ENCODE measurements at places on chromosomes 6 and 20.

- no peak for ATAC-seq
These were observed 125.2 kb downstream of the MYO6 start for GRCh38 chr6:75874224-75874623.

DNA sequence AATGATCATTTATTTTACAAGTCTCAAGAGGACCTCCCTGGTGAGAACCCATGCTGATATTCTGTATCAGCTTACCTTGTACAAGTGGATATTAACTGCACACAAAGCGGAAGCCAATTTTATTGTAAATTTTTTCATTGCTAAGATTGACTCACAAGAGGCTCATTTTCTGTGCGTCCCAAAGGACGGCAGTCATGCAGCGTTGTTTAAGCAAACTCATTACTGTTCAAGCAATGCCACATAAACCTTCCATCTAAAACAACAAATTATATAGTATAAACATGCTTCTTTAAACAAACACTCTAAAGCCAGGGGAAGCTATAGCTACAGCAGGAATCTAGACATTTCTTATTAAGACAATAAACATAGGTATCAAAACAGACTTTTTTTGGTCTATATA, 575.3 kb downstream of the FRK start:
- ATAC-seq = no peak

DNA sequence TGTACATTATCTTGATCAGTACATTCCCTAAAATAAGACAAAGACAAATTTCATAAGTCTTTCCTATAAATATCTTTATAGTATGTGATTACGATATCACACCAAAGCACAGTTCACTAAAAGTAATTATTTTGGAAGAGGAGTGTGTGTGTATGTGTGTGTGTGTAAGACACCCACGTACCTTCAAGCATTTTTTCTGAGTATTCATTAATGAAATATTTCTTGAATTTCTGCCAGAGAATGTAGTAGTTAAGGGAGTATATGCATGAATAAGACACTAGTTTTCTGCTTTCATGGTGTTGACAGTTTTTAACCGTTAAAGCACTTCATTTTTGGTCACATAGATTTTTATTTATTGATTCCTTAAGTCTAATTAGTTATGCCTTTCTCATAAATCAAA, 36.8 kb downstream of the MANEA start:
- no peak for ATAC-seq

GRCh38 chr20:40192529-40192928, 496.5 kb downstream of the MAFB start:
- ATAC-seq = no peak

DNA sequence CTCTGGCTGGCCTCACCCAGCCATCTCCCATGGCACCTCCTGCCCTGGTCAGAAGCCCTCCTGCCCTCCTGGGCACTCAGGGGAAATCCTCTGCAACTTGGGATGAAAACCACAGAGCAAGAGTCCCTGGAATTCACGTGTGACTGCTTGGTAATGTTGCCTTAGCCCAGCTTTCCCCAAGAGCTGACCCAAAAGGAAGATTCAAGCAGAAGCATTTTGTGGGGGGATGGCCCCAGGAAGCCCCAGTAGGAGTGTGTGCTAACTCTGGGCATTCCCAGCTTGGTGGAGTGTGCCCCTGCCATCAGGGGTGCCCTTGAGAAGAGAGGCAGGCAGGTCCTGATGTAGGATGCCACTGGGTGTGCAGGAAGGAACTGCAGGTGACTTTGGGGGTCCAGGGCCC, 35.5 kb downstream of the SNX5 start:
- no peak for ATAC-seq

- no peak for ATAC-seq
These were observed 58.0 kb downstream of the GINS1 start for GRCh38 chr20:25465243-25466135.

DNA sequence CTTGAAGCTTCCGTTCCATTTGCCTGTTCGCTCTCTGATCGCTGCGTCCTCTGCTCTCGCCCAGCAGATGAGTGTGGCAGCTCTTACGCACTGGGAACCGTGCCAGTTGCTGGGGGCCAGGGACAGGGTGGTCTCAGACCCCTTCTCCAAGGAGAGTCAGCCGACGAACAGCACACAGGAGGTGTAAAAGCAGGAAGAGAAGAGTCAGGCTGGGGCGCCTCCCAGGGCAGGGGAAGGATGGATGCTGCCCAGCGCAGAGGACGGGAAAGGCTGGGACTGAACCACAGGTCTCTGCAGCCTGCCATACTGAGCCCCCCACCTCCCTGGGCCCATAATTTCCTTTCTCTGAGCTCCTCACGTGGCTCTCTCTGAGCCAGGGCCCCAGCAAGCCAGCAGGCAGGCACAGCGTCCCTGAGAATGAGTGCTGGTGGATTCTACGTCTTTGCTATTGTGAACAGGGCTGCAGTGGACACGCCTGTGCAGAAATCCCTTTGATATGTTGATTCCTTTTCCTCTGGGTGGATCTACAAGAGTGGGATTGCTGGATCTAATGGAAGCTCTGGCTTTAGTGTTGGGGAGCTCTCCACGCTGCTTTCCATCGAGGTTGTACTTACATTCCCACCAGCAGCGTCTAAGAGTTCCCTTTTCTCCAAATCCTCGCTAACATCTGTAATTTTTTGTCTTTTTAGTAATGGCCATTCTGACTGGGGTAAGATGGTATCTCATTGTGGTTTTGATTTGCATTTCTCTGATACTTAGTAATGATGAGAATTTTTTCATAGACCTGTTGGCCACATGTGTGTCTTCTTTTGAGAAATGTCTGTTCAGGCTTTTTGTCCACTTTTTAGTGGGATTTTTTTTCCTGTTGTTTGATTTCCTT, 104.1 kb downstream of the PSMB1 start:
- ATAC-seq = no peak

DNA sequence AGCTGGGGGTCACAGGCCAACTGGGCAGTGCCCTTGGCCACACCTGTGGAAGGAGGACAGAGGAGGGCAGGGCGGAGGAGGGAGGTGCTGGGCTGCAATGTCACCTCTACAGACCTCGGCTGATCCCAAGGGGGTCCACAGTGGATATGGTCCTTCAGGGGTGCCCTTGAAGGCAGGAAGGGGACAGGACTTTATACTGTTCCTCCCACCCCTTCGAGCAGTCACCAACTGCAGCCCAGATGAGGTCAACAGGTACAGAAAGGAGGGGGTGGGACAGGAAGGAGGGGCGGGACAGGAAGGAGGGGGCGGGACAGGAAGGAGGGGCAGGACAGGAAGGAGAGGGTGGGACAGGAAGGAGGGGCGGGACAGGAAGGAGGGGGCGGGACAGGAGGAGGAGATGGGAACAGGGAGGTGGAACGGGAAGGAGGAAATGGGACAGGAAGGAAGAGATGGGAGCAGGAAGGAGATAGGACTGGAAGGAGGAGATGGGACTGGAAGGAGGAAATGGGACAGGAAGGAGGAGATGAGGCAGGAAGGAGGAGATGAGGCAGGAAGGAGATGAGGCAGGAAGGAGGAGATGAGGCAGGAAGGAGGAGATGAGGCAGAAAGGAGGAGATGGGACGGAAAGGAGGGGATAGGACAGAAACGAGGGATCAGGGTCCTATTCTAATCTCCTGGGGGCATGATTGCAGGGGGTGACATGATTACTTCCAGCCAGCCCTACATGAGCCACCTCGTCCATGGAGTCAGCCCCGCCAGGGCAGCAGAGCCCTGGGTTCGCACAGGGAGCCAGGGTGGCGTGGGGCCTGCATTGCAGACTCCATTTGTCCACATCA, 19.4 kb upstream of the MRGBP start:
- ATAC-seq = peak; percentile 27

DNA sequence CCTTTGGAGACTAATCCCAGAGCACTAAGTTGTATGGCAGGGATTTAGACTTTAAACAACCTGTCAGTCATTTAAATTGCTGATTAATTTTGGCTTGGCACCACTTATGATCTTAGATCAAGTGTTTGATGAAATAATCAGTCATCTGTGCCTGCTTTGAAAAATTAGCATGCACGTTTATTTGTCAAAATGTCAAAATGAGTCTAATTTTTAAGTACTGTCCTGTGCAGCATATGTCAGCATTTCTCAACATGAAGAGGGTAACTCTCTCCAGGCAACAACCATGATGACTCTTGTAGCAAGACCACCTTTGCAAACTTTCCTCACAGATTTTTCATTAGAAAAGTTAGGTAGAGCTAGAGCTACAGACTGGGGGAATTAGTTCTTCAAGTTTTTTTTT, 155.7 kb upstream of the GJE1 start:
- ATAC-seq = no peak

- peak; percentile 47 for ATAC-seq
These were observed 17.6 kb downstream of the PRDM1 start for GRCh38 chr6:106103728-106104109.

- no peak for ATAC-seq
These were observed 149.7 kb downstream of the PLCB4 start for GRCh38 chr20:9218531-9218961.

GRCh38 chr20:62908971-62909791, 17.1 kb downstream of the DIDO1 start:
- peak; percentile 33 for ATAC-seq

DNA sequence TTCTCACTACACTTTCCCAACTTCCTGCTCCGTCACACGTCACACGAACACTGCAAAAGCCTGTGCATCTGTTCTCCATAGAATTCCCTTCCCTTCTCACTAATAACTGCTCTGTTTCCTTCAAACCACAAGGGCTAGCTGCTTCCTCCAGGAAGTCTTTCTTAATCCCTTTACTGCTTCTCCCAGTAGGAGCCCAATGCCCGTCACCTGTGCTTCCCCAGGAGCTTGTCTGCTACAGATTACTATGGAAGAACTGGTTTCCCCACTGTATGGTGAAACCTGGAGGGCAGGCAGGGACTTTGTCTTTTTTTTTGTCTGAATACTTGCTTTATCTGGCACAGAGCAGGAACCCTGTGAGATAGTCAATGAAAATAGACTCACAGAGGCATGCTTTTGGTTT, 444.7 kb upstream of the MAP3K7 start:
- peak; percentile 44 for ATAC-seq

Measured in esophagus mucosa (tissue), 1 donor.